ENCODE measurements at places on chromosomes 6 and 20. TPM values are rescaled to one million over a fixed set of nuclear protein-coding genes. Genes with fewer than 3 reads are reported as not detected.

The DPPA5 gene
- not detected for total RNA-seq

The GLO1 gene
- 168 TPM for total RNA-seq

The CRIP3 gene
- not detected for total RNA-seq

The BPIFB2 gene
- not detected for total RNA-seq

The HCK gene
- not detected for total RNA-seq

The SLC13A3 gene
- not detected for total RNA-seq
